ENCODE measurements at places on chromosomes 16 and 17.

DNA sequence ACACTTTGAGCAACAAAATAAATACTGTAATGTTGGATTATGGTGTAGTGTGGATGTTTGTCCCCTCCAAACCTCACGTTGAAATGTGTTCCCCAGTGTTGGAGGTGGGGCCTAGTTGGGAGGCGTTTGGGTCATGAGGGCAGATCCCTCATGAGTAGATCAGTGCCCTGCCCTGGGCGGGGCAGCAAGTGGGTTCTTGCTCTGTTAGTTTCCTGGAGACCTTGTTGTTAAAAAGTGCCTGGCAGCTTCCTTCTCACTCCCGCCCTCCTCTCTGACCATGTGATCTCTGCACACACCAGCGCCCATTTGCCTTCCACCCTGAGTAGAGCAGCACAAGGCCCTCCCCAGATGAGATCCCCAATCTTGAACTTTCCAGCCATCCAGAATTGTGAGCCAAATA, 67.7 kb downstream of the MPRIP start:
- no peak for DNase-seq

DNA sequence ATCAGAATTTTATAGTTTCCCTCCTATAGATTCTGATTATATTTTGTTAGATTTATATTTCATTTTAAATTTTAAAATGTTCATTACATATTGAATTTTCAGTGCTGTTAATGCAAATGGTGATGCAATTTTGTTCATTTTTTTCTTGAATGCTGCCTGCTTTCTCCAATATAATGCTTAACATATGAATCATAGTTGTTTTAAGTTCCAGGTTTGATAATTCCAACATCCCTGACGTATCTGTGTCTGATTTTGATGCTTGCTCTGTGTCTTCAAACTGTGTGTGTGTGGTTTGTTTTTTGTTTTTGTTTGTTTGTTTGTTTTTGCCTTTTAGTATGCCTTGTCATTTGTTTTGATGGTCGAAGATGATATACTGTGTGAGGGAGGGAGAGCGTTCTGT, 134.7 kb upstream of the ELAC2 start:
- DNase-seq = no peak

DNA sequence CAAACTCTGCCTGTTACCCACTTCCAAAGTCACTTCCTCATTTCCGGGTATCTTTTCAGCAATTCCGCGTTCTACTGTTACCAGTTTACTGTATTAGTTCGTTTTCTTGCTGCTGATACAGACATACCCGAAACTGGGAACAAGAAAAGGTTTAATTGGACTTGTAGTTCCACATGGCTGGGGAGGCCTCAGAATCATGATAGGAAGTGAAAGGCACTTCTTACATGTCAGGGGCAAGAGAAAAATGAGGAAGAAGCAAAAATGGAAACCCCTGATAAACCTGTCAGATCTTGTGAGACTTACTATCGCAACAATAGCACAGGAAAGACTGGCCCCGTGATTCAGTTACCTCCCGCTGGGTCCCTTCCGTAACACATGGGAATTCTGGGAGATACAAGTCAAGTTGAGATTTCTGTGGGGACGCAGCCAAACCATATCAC, 30.9 kb downstream of the PAFAH1B1 start:
- no peak for DNase-seq

GRCh38 chr16:71995038-71995437, 5.2 kb downstream of the PKD1L3 start:
- DNase-seq = no peak

- no peak for DNase-seq
Measured at GRCh38 chr17:38996660-38997337, 29.6 kb upstream of the FBXO47 start.

- no peak for DNase-seq
Measured at GRCh38 chr17:63116967-63117830, 151.2 kb downstream of the TANC2 start.

DNA sequence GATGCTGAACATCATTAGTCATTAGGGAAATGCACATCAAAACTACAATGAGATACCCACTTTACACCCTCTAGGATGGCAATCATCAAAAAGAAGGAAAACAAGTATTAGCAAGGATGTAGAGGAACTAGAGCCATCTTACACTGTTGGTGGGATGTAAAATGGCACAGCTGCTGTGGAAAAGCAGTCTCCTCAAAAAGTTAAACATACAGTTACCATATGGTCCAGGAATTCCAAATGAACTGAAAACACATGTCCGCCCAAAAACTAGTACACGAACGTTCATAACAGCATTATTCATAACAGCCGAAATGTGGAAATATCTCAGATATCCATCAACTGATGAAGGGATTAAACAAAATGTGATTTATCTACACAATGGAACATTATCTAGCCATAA, 7.0 kb downstream of the FBF1 start:
- no peak for DNase-seq

- DNase-seq = no peak
Measured at GRCh38 chr16:75377729-75378386, 55.4 kb downstream of the CFDP1 start.

DNA sequence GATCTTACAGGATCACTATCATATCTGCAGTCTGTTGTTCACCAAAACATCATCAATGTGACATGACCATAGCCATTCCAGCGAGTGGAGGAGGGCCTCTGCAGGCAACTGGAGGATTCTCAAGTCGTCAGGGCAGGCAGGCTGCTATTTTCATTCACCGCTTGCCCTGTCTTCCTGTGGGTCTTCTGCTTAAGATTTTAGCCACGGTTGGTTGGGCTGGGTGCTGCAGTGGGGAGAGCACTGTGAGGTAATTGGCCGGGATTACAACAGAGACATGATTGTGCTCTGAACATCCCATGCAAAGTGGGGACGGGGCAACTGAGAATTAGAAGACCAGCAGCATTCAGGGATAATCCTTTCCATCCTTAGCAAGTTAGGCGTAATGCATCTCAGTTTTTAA, 245.9 kb downstream of the CPPED1 start:
- DNase-seq = no peak

DNA sequence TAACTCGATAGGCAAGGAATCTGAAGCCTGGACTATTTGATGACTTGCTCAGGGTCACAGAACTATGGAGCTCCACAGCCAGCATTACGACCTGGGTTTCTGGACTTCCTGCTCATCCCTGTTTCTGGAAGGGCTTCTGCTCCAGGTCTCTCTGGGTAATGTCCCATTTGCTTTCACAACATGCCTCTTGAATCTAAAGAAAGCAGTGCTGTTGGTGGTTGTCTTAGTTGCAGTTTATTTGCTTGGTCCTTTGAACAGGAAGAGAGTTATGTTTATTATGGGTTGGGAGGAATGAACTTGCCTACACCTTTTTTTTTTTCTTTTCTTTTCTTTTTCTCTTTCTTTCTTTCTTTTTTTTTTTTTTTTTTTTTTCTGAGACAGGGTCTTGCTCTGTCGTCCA, 84.8 kb downstream of the PITPNC1 start:
- DNase-seq = no peak

- DNase-seq = no peak
Measured at GRCh38 chr17:2239882-2240430, 63.6 kb downstream of the SMG6 start.

- DNase-seq = peak; percentile 79
Measured at GRCh38 chr17:76726776-76727718, at the start of gene METTL23. Gene METTL23, plus strand, starts transcription at chr17:76726839. Its CDS starts 2,872 bp downstream, at chr17:76729711.

- no peak for DNase-seq
Measured at GRCh38 chr17:80936723-80937122, 54.9 kb upstream of the CHMP6 start.

DNA sequence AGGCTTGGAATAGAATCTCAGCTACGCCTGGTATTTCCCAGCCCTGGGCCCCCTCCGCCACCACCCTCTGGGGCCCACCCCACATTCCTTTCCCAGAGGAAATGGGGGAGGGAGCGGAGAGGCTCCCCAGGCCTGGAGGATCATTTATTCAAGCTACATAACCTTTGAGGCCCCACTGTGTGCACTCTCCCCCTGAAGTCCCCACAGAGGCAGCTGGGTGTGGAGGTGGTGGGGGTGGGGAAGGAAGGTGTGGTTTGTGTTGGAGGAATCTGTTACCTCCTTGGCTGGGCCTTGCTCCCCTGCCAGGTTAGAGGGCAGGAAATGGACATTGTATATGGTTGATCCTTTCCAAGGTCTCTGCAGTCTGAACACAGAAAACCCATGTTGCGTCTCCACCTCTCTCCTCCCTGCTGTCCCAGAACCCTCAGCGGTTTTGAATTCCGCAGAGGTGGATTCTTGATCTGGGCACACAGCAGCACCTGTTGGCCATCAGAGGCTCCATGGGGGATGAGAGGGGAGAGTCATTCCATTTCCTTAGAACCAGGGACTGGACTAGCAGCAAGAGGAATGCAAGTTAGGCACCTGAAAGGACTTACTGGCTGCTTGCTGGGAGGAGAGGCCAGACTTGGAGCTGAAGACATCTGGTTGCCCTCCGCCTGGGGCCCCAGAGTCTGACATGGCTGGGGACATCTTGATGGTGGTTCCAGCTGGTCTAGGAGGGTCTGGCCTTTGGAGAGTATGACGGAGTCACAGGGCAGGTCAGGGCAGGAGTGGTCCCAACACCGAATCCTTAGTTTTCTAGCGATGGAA, 23.0 kb downstream of the ARHGAP23 start:
- no peak for DNase-seq

DNA sequence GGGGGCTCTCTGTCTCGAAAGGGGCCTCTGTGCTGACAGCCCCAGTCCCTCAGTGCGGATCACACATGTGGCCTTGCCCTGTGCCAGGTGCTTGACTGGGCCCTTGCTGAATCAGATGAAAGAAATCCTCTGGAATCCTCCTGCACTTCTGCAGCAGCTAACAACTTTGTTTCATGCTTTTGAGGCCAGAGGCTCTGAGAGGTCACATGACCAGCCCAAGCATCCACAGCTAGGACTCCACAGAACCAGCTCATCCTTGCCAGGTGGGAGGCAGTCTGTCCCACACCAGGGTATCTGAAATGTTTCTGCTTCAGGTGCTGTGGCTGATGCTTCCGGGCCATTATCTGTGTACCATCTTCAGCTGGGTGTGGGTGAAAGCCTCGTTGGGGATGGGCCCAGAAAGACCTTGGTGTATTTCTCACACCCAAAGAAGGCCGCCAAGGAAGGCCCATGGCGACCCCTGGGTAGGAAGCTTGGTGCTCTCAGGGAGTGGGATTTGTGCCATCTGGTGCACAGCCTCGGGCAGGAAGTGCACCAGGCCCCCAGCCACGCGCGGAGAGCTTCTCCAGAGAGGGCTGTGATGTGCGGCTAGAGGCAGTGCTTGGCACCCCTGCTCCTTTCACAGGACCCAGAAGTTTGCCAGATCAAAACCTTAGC, 143.8 kb downstream of the CLEC16A start:
- DNase-seq = no peak

- no peak for DNase-seq
Measured at GRCh38 chr17:28963055-28963611, 11.8 kb upstream of the PHF12 start.

DNA sequence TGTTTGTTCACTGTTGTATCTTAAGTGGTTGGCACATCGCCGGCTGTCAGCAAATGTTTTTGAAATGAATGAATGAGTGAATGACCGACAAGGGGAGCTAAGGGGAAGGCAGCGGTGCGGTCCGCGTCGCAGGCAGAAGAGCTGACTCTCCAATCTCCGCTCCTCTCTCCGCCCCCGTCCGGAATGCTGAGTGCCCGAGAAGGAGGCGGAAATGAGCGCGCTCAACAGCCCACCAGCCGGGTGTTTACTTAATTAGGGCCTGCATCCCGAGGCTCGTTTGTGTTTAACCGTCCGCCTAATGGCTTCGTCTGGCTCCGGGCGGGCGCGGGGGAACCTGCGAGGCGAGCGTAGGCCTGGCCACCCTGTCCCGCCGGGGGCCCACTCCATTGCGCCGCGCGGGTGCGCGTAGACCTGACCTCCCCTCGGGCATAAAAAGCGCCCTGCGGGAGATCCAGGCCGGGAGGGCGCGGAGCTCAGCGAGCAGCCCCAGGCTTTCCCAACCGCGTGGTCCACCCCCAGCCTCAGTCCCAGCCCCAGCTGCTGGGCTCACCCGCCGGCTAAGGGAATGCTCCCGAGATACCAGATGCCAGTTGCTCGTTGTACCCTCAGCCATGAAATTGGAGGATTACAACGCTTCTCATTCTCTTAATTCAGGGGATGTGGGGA, 2.5 kb upstream of the CDH3 start:
- DNase-seq = no peak

- no peak for DNase-seq
Measured at GRCh38 chr16:3059723-3060242, 5.7 kb upstream of the IL32 start.

- DNase-seq = no peak
Measured at GRCh38 chr17:78986048-78986648, 6.4 kb upstream of the LGALS3BP start.

- DNase-seq = peak; percentile 86
Measured at GRCh38 chr16:56988948-56989945, at the start of gene NLRC5. Gene NLRC5, plus strand, starts transcription at chr16:56989557. Its CDS starts 31,156 bp downstream, at chr16:57020713.

DNA sequence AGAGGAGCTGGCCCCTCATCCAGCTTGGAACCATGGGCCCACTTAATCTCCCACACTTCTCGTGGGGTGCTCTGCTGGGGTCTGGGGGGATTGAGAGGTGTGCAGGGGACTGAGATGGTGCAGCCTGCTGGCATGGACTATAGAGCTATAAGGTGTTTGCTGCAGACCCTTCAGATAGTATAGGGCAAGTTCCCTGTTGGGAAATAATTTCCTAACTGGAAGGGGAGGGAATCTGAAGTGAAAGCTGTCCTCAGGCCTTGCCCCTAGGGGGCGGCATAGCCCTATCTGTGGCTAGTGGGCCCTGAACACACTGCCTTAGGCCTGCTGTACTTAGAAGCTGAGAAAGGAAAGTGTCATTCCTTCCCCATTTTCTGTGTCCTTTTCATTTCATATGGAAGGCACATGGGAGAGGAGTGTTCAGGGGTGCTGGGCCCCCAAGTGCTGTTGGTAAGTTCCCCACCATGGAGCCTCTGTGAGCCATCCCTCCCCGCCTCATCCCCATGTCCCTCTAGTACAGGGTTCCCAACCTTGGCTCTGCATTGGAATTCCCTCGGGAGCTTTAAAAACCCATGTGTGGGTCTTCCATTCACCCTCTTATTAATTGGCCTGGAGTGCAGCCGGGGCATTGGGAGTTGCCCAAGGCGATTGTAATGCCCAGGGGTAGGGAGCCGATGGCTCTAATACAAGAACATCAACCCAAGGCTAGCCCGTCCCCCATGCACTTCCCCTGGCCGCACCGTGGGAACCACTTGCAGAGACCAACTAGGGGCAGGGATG, 19.7 kb downstream of the GOSR2 start:
- peak; percentile 27 for DNase-seq
